Naive B cell (primary cell): ENCODE measurements at places on chromosomes 5 and 9.

DNA sequence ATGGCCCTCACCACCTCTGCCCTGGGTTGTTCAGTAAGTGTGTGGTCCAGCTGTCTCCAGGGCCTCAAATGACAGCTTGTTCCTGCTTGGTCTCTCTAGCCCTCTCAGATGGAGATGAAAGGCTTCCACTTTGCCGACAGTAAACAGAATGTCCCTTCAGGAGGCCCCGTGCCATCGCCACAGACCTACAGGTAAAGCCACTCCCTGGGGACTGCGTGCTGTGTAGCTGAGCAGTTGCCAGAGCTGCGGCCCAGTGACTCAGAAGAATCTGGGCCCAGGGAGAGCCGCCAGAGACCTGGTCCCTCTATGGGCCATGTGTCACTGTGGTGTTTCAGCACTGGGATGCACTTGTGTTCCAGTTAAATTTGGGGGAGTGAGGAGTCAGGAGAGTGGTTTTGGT is 10.6 kb upstream of the POMT1 start:
- no peak overlapping the region for H3K27ac ChIP-seq
- H3K36me3 ChIP-seq: peaks cover 17% of the 10 kb centered on the region
- no peak overlapping the region for H3K4me3 ChIP-seq
- DNase-seq: no peak

DNA sequence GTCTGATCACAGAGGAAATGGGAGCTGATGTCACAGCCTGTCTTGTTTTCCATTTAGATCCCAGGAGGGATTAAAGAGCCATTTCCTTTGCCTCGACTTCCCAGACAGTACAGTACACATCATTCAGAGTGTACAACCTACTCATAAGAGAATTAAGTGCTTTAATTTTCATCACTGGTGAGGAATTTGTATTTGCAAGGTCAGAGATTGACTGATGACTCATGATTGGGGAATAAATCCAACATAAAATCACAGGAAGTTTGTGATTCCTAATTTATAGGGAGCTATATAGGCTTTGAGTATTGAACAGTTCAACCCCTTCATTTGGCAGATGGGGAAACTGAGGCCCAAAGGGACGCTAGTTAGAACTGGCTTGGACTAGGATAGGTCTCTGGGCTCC is 4.1 kb upstream of the TOMM5 start:
- H3K4me1 ChIP-seq: peaks cover 9% of the 10 kb centered on the region
- no peak for DNase-seq

DNA sequence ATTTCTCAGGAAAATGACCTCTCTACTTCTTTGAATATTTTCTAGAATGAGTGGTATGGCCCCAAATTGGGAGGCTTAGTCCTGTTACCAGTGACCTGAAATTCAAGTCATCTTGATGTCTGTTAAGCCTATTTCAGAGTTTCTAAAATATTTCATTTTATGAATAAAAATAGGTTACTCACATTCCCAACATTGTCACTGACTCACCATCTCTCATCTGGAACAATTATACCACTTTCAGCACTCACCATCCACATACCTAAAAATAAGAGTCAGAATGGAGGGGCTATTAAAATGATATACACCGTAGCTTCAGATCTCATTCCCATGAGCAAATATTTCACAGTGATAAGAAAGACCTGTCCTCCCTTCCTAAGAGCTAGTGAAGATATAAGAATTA is 71.8 kb downstream of the KIAA1958 start:
- H3K4me1 ChIP-seq: peaks cover 2% of the 10 kb centered on the region
- no peak overlapping the region for H3K27ac ChIP-seq
- H3K27me3 ChIP-seq: no peaks in the 10 kb centered on the region
- H3K36me3 ChIP-seq: no peaks in the 10 kb centered on the region

- H3K27ac ChIP-seq: no peak overlapping the region
- no peaks in the 10 kb centered on the region for H3K36me3 ChIP-seq
- no peaks in the 10 kb centered on the region for H3K27me3 ChIP-seq
- no peak overlapping the region for H3K4me3 ChIP-seq
- no peak for DNase-seq
Observed at GRCh38 chr9:26324786-26325443, 567.7 kb downstream of the CAAP1 start.
